ENCODE measurements at places on chromosomes 11 and 22.
A peak's percentile ranks its signal among the peaks of the same experiment; 100 is the strongest.

- DNase-seq, result no peak
These were observed 13.1 kb upstream of the LYVE1 start for GRCh38 chr11:10581481-10582019.

DNA sequence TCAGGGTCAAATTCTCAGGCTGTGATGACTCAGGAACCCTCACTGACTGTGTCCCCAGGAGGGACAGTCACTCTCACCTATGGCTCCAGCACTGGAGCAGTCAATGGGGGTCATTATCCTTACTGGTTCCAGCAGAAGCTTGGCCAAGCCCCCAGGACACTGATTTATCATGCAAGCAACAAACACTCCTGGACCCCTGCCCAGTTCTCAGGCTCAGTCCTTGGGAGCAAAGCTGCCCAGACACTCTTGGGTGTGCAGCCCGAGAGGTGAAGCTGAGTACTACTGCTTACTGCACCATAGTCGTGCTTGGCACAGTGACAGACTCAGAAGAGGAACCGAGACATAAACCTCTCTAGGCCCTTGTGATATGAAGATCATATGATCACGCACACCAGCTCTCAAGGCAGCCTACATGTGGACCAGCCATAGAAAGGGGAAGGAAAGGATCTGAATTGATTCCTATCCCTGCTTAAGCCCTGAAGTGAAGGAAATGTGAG lies 58.2 kb downstream of the ZNF280B start:
- DNase-seq, result no peak

GRCh38 chr22:50671641-50672040 lies 982 bp upstream of the SHANK3 start:
- DNase-seq, result peak; percentile 27

DNA sequence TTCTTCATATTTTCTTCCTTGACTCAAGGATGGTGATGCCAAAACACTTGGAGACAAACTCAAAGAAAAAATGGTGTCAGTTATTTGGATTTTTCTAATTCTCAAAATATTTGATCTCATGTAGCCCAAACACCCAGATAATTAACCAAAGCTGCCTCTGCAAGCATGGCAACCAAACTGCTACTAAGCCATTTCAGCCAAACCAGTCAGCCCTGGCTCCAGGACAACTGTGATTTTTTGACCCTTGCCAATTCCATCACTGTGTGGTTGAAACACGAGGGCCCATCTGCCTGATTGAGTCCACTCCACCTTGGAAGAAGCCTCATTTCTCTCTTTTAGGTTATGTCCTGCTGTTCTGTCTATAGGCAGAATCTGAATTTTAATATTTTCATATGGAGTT lies 277.4 kb downstream of the BLID start:
- DNase-seq, result no peak

DNA sequence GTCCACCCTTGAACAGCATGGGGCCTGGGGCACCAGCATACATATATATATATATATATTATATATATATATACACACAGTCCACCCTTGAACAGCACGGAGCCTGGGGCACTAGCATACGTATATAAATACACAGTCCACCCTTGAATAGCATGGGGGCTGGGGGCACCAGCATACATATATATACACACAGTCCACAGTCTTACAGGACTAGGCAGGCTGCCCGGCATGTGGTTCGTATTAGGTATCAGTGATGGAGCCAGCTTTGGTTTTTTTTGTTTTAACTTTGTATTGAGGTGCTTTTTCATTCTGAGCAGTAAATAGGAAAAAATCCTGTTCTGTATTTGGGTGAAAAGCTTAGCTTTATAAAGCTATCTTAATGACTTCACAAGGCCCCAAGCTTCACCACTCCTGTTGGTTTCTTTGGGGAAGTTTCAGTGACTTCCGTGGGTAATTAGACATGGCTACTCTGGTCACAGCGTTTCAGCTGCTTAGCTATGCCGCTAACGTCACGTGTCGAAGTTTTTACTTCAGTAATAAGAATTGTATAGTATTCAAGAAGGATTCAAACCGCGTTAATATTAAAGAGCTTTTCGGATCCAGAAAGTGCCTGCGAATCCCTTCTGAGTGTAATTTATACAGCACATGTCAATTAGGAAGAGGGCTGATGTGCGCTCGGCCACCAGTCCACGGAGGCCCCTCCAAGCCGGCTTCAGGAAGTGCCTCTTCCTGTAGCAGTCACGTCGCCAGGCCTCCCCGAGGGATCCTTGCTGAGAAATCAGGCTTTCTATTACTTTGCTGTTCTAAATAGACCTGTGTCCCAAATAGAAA lies 179.7 kb downstream of the TBC1D22A start:
- peak; percentile 40 for DNase-seq

DNA sequence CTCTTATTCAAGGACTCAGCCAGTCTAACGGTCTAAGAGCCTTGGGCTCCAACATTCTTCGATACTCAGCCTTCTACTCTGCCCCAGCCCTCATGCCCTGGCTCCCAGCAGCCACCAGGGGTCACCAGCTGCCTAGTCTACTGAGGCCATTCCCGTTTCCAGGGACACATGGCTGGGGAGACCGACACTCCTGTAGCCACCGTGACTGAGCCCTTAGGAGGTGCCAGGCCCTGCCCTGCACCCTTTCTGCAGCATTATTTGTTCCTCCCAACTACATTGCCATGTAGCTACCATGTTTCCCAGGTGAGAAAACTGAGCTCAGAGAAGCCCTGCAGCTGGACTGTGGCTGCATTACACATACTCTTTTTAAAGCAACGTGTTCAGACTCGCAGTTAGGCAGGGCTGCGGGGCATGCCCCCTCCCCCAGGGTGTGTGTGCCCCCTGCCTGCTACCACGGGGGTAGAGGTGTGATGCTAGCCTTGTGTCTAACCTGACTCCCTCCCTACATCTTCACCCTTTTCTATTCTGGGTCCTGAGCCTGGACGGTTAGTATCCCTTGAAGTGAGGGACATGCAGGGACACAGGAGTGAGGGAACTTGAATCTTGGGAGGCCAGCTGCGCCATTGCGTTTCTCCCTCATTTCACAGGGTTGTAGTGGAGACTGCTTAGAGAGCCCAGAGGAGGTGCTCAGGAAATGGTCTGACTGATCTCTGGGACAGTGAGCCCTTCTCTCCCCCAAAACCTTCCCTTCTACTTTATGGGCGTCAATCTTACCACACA lies 17.5 kb downstream of the ATG16L2 start:
- DNase-seq, result peak; percentile 83

DNA sequence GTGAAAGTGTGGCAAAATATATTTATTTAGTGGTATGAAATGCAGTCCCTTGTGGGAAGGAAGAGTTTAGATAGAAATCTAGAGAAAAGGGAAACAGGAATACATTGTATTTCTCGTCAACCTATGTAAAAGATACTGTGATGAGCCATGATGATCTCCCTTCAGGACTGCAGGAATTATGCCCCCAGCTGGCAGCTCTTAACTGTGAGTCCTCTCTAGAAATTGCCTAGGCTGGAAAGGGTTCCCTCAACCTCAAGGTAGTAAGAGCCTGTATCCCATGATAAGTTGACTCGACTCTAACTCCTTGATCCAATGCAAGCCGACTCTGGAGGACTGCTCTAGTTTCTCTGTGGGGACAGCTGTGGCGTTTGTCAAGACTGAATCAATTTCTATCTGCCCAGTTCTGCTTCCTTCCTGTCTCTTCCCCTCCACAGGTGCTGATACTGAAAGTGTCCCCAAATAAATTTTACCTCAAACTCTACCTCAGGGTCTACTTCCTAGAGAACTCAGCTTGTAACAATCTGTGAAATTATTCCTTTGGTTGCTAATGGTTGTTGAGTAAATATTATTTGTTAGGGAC lies 897.3 kb downstream of the METTL15 start:
- DNase-seq, result no peak

DNA sequence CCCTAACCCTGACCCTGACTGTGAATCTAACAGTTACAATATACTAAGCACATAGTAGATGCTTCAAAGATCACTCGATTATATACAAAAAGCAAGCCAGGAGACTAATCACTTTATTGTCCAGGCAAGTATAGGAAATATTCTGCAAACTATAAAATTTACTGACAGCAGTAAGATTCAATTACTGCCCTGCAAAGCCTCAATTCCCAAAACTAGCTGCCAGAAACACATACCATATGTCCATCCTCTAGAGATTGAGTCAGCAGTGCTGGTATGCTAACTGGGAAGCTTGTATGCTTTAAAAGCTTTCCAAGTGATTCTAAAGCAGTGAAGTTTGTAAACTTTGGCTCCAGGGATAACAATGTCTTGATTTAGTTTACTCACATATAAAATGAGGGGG lies 26.1 kb downstream of the CSTF3 start:
- DNase-seq, result peak; percentile 82

GRCh38 chr11:115222218-115222862 lies 281.9 kb downstream of the CADM1 start:
- peak; percentile 72 for DNase-seq

GRCh38 chr11:20116825-20117224 lies 43.5 kb downstream of the DBX1 start:
- no peak for DNase-seq

DNA sequence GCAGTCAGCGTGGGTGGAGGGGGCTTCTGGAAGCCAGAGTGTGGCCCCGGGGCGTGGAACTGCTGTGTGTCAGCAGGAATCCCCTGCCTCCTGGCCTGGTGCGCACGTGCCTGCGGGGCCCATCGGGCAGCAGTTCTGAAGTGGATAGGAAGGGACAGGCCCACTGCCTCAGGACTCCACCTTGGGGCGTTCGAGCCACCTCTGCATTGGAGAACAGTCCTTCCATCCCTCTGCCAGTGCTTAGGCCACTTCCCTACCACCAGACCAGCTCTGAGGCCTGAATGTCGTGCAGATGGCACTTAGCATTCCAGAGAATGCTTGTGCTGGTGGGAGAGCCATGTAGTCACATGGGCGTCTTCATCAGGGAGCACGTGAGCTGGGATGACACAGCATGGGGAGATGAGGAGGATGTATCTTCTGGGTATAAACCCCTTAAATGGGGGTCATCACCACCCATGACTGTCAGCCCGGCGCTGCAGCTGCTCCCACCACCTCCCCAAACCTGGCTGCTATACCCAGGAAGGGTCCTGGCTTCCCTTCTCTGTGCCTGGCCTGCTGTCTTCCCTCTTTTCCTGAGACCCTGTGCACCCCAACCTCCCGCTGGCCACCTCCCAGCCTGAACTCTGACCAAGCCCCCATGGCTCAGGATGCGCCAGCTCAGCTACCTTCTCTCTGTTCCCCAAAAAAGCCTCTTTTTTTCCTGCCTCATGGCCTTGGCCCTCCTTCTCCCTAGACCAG lies 9.7 kb downstream of the INCENP start:
- no peak for DNase-seq

DNA sequence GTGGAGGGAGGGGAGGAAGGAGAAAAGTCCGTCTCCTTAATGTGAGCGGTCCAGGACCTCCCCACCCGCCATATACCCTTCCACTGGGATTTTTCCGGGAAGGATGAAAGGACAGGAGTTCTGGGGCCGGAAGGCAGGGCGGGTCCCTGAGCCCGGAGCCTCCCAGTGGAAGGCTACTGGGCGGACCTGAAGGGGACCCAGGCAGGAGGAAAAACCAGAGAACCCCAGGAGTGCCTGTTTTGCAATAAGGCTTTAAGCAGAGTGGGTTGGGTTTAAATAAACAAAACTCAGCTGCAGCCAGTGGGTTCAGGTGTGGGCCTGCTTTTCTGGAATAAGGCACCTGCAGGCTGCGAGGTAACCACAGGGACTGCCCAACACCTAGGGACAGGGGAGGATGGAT lies 1.7 kb upstream of the CELSR1 start:
- DNase-seq, result no peak

GRCh38 chr11:120326845-120327281 lies 1.8 kb downstream of the TLCD5 start:
- no peak for DNase-seq

- no peak for DNase-seq
These were observed 2.8 kb downstream of the CD82 start for GRCh38 chr11:44568331-44568657.

- DNase-seq, result peak; percentile 38
These were observed 1.2 kb downstream of the RAB6A start for GRCh38 chr11:73759610-73760134.

GRCh38 chr22:21450320-21450831 lies 16.8 kb upstream of the TMEM191C start:
- no peak for DNase-seq

GRCh38 chr22:36865346-36865745 lies 4.5 kb downstream of the NCF4 start:
- DNase-seq, result no peak

DNA sequence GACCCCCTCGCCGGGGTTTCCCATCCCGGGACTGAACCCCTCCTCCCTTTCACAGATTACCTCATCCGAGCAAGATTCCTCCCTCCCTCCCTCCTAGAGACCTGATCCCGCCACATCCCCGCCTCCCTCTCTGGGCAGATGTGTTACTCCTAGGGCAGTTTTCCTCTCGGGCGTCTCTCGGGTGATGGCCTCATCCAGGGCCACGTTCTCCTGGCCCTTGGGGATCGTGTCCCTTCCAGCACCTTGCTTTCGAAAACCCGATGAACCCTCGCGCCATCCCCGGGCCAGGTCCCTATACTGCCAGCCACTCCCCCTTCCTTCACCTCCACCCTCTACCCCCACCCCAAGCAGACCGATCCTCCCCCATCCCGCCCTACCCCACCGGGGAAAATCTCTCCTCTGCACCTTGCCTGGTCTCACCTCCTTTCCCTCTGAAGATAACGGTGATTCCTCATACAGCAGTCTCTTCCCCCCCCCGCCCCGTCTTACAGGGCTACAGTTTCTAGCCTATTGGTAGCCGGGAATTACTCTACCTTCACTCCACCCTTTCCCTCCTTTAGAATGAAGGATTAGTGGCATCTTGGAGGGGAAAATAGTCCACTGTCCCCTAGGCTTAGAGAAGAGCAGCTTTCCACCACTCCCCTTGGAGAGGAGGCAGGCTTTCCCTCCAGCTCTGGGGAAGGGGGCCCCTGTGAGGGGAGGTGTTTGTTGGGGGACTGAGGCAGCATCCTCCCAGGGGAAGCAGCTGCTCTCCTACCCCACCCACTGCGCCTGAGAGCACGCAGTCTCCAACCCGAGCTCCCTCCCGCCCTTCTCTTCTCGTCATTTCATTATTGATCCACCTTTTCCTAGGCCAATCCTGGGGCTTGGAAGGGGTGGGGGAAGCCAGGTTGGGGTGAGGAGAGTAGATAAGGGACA lies 1.2 kb downstream of the KMT2A start:
- DNase-seq, result peak; percentile 31

DNA sequence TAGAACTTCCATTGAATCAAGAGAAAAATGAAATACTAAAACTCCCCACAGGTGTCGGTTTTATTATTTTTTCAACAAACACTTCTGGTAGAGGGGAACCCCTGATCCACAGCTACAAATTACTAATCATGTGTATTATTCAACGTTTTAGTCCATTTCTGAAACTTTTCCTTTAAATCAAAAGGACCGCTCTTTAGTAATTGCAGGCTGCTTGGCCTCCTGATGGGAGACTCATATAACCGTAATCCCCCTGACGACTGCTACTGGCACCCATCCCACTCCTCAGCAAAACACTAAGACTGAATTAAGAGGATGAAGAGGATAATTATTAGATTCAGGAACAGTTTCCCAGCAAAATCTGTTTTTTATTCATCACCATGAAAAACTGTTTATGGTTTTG lies 46.4 kb downstream of the PAX6 start:
- DNase-seq, result no peak

DNA sequence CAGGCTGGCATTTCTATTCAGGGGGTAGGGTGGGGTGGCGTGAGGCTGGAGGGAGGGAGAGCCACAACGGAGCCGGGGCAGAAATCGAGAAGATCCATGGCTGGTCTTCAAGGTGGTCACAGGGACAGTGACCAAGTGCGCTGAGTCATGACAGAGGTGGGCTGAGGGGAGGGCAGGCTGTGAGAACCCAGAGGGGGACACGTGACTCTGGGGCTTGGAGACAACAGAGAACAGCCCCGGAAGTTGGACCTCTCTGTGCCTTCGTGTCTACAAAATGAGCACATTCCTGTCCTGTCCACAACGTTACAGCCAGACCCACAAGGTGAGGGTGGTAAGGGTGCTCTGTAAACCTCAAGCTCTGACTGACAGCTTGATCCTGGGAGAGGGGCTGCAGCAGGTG lies 35.1 kb upstream of the ARFGAP3 start:
- no peak for DNase-seq
